ENCODE measurements at places on chromosomes 11 and 22.

GRCh38 chr22:37430941-37431340 lies 3.7 kb upstream of the ELFN2 start:
- DNase-seq = no peak

- no peak for DNase-seq
Measured at GRCh38 chr22:26489447-26490036, 5.9 kb downstream of the SRRD start.

- no peak for DNase-seq
Measured at GRCh38 chr11:12232817-12233601, 122.6 kb downstream of the MICAL2 start.

DNA sequence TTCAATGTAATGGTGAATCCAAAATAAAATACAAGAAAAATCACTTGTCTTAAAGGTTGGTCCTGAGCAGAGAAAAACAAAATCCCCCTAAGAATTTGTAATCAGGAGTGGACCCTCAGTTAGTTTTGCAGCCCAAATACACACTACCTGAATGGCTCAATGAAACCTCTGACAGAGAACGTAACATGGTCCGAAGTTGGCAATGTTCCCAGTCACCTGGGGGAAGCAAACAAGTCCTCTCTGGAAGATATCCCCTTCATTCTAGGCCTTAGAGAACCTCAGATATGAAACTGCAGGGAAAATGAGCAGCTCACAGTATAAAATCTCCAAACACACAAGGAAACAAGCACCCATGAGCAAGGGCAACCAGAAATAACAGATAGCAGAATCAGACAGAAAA lies 58.2 kb downstream of the MORC2 start:
- DNase-seq = no peak

- DNase-seq = no peak
Measured at GRCh38 chr11:116439361-116439677, 333.5 kb downstream of the BUD13 start.

GRCh38 chr11:10519630-10520029 lies 21.4 kb downstream of the RNF141 start:
- DNase-seq = no peak

GRCh38 chr11:64638829-64639228 lies 47.8 kb downstream of the SLC22A12 start:
- DNase-seq = no peak

DNA sequence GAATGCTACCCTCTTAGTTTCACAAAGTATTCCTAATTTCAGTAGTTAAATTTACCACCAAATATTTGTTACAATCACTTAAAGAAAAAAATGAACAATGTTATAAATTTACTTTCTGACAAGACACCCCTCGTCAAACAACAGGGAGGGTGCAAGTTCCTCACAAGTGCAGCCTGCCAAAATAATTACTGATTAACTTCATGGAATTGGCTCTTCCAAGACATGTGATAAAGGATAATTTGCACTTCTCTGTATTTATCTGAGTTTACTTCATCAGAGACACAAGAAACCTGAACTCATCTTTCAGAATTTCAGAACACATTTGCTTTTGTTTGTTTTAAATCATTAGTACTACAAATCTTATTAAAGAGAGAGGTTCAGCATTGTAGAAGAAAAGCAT lies 66.5 kb downstream of the LARGE2 start:
- DNase-seq = no peak

- DNase-seq = no peak
Measured at GRCh38 chr11:31050061-31050765, 319.3 kb downstream of the DCDC1 start.

GRCh38 chr11:74754507-74755252 lies 6.0 kb downstream of the RNF169 start:
- no peak for DNase-seq

- DNase-seq = no peak
Measured at GRCh38 chr22:43470253-43470652, 58.4 kb downstream of the MPPED1 start.

GRCh38 chr11:111639226-111639925 lies 37.1 kb downstream of the SIK2 start:
- DNase-seq = no peak

DNA sequence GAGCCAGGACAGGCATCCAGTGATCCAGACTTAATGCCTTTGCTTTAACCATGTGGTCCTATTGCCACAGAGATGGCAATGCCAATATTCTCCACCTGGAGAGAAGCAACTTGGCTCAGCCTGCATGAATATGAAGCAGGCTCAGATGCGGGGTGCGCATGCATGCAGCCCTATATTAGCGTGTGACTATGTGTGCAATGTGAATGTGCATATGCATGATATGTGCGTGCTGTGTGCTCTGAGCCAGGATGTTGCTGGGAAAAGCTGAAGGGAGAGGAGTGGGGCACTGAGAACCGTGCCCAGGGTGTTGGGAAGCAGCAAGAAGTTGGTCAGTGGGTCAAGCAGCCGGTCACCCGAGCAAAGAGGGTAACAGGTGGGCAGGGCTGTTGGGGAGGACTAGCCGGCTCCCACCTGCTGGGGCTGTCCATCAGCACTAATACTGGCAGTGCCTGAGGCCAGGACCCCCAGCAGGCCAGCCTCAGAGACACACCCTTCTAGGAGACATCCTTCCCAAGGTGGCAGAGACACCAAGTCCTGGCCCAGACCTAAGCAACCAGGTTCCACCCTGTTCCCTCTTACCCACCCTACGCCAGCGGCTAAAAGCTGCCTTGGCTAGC lies 24.8 kb upstream of the MYOD1 start:
- DNase-seq = no peak

- DNase-seq = no peak
Measured at GRCh38 chr11:113529606-113530005, 54.4 kb upstream of the DRD2 start.

- DNase-seq = no peak
Measured at GRCh38 chr11:121889931-121890330, 226.1 kb downstream of the BLID start.

GRCh38 chr11:68035266-68035876 lies 3.5 kb upstream of the TCIRG1 start:
- no peak for DNase-seq

GRCh38 chr11:75317446-75318122 lies 33.9 kb downstream of the ARRB1 start:
- no peak for DNase-seq

GRCh38 chr11:70935006-70935768 lies 317.2 kb downstream of the SHANK2 start:
- no peak for DNase-seq

- DNase-seq = no peak
Measured at GRCh38 chr22:31184015-31184414, 24.0 kb downstream of the RNF185 start.

DNA sequence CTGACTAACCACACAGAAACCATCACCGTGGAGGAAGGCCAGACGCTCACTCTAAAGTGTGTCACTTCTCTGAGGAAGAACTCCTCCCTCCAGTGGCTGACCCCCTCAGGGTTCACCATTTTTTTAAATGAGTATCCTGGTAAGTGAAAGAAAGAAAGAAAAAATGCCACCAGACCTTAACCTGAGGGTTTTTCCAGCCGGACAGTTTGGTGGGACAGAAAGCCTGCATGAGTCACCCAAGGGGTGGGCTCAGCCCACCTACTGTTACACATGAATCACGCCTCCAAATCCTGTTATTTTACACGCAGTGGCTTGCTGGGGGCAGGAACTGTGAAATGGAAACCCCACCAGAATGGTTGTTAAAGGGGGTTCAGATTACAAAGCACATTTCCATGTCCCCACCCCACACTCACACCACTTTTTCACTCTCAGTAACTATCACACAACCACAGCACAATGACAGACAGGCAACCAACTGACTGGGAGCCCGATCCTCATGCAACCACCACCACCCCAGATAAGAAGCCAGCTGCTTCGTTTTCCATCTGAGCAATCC lies 11.9 kb downstream of the CRTAM start:
- no peak for DNase-seq

DNA sequence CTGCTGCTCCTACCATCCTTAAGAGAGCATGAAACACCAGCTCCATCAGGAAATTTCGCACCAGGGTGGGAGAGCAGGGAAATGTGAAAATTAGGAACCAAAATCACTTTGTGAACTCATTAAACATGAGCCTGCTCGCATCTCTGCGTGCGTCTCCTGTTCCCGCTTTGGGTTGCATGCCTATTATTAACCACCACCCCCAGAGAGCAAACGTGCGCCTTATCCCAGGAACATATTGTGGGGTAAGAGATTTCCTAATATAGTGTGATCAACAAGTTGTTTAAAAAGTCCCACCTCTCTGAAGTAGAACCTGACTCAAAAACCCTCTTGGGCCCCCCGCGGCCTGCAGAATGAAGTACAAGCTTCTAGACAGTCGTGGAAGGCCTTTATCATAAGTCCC lies 115.0 kb downstream of the TENM4 start:
- DNase-seq = no peak

DNA sequence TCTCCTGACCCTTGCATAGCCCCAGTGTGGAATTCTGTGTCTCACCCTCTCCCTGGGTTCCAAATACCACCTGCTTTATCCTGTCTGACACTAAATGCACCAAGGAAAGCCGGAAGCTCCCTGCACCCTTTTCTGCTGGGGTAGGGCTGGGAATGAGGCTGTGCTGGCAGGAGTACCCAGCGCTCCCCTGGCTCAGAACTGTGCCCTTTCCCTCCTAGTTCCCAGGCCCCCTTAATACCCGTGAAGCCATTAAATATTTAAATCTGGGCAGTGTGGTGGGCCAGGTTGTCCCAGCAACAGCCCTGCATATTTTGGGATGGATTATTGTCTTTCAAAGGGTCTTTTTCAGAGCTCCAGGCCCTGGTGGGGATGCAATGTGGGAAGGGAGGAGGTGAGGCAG lies 63.0 kb downstream of the TP53I11 start:
- DNase-seq = no peak

DNA sequence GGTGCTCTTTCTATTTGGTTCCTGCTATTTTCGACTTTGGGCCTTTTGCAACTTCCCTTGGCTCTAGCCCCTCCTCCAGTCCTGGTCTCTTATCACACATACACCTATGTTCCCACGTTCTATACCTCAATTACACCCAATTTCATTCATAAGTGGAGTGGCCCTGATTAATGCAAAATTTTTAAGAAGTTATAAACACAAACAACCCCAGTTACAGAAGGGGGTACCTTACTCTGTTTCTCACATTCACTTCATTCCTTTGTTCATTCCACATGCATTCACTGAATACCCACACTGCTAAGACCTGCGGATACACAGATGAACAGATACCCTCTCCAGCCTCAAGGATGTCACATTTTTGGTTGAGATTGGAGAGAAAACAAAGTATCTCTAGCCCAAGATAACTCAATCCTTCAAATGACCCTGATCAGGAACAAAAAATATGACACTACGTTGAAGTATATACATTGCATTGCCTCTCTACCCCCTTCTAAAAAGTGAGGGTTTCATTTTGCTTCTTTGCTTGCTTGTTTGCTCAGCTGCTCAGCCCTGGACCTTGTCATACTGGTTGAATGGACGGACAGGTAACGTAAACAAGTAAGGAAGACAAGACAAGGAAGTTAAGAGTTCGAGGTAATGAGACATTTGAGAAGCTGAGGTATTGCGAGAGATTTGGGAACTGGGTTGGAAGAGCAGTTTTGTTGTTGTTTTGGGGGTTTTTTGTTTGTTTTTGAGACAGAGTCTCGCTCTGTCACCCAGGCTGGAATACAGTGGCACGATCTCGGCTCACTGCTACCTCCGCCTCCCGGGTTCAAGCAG lies 3.6 kb upstream of the VPS37C start:
- peak; percentile 13 for DNase-seq

- DNase-seq = no peak
Measured at GRCh38 chr22:45451972-45452371, 38.5 kb downstream of the RIBC2 start.

DNA sequence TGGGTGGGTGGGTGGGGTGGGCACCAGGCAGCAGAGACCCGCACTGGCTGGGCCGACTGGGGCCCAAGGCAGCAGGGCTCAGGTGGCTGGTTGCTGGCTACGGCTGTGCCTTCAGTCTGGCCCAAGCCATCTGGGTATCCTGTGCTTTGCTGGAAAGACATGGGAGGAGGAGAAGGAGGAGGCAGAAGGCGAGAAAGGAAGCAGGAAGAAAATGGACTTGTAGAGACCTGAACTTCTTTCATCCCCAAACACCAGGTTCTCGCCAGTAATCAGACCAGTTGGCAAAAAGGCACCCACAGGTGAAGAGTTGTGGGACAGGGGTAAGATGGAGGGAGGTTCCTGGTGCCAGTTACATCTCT lies 78.8 kb downstream of the IGLL1 start:
- no peak for DNase-seq

DNA sequence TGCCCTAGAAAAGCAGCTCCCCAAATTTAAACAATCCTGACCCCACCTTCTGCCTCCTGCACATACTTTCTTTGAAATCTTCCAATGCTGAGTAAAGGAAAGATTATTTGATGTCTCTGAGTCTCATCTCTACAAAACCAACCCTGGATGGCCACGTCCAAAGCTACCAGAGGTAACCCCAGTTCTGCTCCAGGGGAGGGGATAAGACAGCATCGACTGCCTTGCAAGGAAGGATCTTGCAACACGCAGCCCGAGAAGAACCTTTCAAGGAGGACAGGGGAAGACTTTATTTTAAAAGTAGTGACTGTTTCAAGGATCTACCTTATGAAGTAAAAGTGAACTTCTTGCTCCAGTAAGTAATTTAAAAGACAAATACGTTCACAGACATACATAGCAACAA lies 66.5 kb upstream of the TMEM45B start:
- DNase-seq = no peak

DNA sequence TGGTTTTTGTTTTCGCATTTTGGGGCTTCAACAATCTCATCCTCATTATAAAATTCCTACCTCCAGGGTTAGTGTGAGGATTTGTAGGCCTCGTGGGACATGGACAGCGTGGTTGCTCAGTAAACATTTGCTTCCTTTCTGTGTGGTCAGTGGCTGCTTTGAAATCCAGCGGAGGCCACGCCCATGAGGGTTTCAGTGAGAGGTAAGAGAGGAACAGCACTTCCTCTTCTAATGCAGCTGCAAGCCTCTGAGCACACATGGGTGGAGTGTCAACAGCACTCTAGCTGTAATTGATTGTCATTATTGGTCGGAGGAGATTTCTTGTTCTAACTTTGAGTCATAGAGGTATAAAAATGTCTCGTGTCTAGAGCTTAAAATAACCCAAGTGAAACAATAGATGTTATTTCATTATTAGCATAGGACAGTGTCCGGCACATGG lies 6.0 kb upstream of the ARHGAP42 start:
- peak; percentile 71 for DNase-seq
